ENCODE measurements at places on chromosomes 16 and 17. TPM values are rescaled to one million over a fixed set of nuclear protein-coding genes. Genes with fewer than 3 reads are reported as not detected.

LRRC46 gene
- not detected for total RNA-seq

SDK2 gene
- 1.2 TPM for total RNA-seq

PRR35 gene
- total RNA-seq: not detected

GRCh38 chr17:66841328-66841727, 6.4 kb downstream of the CACNG5 start:
- peaks cover 14% of the 10 kb centered on the region for H3K27me3 ChIP-seq
- H3K4me3 ChIP-seq: no peak overlapping the region
- no peak for DNase-seq
- no peaks in the 10 kb centered on the region for H3K4me1 ChIP-seq
- no peak overlapping the region for H3K27ac ChIP-seq

PRSS53 gene
- 1.5 TPM for total RNA-seq

DNA sequence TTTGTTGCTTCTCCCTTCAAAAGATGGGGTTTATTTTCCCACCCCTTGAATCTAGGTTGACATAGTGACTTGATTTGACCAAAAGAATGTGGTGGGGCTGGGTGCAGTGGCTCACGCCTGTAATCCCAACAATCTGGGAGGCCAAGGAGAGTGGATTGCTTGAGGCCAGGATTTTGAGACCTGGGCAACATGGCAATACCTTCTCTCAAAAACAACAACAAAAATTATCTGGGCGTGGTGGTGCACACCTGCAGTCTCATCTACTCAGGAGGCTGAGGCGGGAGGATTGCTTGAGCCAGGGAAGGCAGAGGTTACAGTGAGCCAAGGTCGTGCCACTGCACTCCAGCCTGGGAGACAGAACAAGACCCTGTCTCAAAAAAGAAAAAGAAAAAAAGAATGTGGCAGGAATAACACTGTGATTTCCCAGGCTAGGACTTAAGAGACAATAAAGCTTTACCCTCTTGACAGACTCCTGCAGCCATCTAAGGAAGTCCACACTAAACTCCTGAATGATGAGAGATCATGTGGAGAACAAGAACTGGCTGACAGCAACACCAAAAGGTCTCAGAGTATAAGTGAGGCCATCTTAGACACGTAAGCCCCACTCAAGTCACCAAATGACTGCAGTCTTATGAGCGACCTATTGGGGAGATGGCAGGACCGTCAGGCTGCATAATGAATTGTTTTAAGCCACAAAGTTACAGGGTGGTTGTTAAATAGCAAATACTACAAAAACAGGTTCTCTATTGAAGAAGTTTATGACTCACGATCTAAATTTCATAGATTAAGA, 37.0 kb downstream of the FBXL20 start:
- DNase-seq: no peak
- no peaks in the 10 kb centered on the region for H3K36me3 ChIP-seq
- H3K4me1 ChIP-seq: no peaks in the 10 kb centered on the region
- no peak overlapping the region for H3K4me3 ChIP-seq
- H3K27me3 ChIP-seq: no peaks in the 10 kb centered on the region

GRCh38 chr16:79134300-79134699, 466.2 kb downstream of the MAF start:
- no peaks in the 10 kb centered on the region for H3K36me3 ChIP-seq
- no peak overlapping the region for H3K27ac ChIP-seq
- peak; percentile 8 for DNase-seq
- no peak overlapping the region for H3K4me3 ChIP-seq
- no peaks in the 10 kb centered on the region for H3K27me3 ChIP-seq

DNA sequence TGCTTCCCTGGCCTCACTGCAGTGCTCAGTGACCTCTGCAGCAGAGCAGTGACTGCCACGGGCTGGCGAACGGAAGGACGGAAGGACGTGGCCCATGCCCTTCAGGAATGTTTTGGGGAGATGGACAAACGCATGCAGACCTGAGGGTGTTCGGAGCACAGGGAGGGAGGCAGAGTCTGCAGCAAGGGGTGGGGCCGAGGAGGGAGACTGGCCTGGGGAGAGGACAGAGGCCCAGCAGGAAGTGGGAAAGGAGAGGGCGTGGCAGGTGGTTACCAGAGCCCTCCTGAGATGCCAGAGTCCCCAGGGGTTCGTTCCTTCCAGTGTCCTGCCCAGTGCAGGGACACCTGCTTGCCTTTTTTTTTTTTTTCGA, 21.9 kb downstream of the ADORA2B start:
- H3K27me3 ChIP-seq: no peaks in the 10 kb centered on the region
- peak overlapping the region; percentile 74 for H3K27ac ChIP-seq
- H3K4me1 ChIP-seq: peaks cover 22% of the 10 kb centered on the region
- no peaks in the 10 kb centered on the region for H3K36me3 ChIP-seq
- H3K4me3 ChIP-seq: no peak overlapping the region

DNA sequence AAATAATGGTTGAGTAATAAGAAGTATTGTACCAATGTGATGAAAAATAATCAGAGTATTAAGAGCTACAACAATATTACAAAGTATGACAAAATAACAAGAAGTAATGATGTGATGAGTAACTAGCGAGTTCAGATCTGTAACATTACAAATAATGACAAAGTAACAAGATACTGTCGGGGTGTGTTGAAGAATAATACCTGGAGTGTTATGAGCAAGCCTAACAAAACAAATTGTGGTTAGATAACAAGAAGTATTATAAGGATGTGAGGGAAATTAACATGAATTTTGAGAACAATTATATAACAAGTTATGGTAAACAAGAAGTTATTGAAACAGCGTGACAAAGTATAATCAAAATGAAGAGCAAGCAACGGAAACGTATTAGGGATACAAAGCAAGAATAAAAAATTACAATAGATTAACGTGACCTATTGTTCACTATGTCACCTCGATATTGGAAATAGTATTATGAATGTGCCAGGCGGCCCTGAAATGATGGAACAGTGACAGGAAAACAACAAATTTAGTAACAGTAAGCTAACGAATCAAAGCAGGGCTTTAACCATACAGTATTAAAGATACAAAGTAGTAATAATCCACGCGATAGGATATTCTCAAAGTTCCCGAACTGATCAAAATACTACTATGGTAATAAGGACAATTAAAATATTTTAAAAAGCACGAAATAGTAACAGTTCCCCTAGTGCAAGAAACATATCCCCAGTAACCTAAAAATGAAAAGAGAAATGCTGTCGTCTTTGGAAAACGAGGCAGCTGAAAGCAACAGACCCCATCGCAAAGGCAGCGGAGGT, 1.6 kb downstream of the TBX4 start:
- DNase-seq: no peak
- H3K36me3 ChIP-seq: no peaks in the 10 kb centered on the region
- peak overlapping the region; percentile 98 for H3K27ac ChIP-seq

- H3K27me3 ChIP-seq: no peaks in the 10 kb centered on the region
- peak overlapping the region; percentile 78 for H3K27ac ChIP-seq
Measured at GRCh38 chr16:84795329-84796053, 24.3 kb upstream of the CRISPLD2 start.

- H3K27me3 ChIP-seq: no peaks in the 10 kb centered on the region
- H3K36me3 ChIP-seq: no peaks in the 10 kb centered on the region
- peak overlapping the region; percentile 82 for H3K27ac ChIP-seq
- H3K4me1 ChIP-seq: peaks cover 3% of the 10 kb centered on the region
- H3K4me3 ChIP-seq: no peak overlapping the region
Measured at GRCh38 chr16:48164907-48165715, 9.3 kb upstream of the ABCC12 start.

DNA sequence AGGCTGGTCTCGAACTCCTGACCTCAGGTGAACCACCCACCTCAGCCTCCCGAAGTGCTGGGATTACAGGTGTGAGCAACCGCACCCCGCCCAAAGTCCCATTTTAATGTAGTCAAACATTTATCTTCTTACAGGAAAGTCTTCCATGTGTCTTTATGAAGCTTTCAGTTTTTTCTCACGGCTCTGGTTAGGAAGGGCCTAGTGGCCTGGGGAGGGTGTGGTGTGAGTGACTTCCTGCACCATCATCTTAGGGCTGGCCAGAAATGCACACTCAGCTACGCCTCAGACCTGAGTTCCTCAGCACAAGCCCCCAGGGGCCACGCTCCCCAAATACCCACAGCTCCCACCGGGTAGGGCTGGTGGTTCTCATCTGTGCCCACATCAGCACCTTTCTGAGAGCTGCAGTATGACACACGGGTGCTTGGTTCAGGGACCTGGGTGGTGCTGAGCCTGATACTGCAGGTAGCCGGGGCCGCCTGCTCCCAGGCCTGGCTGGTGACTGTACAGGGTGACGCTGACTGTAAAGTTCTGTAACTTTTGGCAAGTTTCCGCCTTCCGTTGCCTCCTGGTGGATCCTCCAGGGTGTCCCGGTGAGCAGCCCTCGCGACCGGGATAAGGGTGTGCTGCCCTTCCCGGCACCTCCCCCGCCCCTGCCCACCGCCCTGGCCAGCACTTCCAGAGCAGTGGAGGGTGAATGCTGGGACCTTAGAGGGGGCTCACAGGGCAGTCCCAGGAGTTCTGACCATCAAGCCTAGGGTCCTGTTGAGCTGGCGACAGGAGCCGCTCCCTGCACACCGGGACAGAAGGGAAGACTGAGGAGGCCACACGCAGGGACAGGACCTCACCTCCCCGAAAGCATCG, 52.5 kb downstream of the ZNF778 start:
- H3K36me3 ChIP-seq: no peaks in the 10 kb centered on the region
- no peak overlapping the region for H3K27ac ChIP-seq
- H3K4me3 ChIP-seq: no peak overlapping the region

DNA sequence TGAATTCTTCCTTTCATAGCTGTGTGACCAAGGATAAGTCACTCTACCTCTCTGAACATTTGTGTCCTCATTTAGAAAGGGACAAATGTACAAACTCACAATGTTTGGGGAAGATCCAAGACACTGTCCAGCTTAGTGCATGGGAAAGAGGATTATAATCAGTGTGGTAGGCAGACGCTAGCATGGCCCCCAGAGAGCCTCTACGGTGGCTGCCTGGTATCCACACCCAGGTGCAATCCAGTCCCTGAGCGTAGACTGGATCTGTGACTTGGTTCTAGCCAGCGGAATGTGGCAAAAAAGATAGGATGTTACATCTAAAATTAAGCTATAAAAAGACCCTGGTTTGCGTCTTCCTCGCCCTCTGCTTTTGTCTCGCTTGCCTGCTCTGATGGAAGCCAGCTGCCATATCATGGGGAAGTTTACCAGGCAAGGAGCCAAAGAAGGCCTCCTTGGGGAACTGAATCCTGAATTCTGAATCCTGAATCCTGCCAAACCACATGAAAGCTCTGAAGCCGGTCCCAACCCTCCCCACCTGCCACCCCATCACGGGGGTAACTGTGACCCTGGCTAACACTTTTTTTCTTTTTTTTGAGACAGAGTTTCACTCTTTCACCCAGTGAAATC, 51.7 kb downstream of the PLXDC1 start:
- no peaks in the 10 kb centered on the region for H3K36me3 ChIP-seq
- H3K27me3 ChIP-seq: no peaks in the 10 kb centered on the region
- peak overlapping the region; percentile 43 for H3K27ac ChIP-seq
- DNase-seq: peak; percentile 56
- no peak overlapping the region for H3K4me3 ChIP-seq

SAMD14 gene
- 3.1 TPM for total RNA-seq

DNA sequence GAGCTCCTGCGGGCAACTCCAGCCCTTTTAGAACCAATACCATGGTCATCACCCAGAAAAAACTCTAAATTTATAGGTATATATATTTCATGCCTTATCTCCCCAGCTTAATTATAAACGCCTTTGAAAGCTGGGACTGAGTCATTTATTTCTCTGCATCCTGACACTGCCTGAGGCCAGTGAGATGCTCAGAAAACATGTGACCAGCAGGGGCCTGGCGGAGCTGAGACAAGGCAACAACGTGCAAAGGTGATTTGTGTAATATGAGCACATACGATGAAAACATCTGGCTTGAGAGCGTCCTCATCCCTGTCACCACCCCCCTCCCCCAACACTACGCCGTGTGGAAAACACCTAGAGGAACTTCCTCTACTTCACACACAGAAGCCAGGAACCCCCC, 22.7 kb downstream of the NXN start:
- peaks cover 1% of the 10 kb centered on the region for H3K4me1 ChIP-seq
- peak overlapping the region; percentile 39 for H3K27ac ChIP-seq
- H3K36me3 ChIP-seq: no peaks in the 10 kb centered on the region
- peak; percentile 69 for DNase-seq

DNA sequence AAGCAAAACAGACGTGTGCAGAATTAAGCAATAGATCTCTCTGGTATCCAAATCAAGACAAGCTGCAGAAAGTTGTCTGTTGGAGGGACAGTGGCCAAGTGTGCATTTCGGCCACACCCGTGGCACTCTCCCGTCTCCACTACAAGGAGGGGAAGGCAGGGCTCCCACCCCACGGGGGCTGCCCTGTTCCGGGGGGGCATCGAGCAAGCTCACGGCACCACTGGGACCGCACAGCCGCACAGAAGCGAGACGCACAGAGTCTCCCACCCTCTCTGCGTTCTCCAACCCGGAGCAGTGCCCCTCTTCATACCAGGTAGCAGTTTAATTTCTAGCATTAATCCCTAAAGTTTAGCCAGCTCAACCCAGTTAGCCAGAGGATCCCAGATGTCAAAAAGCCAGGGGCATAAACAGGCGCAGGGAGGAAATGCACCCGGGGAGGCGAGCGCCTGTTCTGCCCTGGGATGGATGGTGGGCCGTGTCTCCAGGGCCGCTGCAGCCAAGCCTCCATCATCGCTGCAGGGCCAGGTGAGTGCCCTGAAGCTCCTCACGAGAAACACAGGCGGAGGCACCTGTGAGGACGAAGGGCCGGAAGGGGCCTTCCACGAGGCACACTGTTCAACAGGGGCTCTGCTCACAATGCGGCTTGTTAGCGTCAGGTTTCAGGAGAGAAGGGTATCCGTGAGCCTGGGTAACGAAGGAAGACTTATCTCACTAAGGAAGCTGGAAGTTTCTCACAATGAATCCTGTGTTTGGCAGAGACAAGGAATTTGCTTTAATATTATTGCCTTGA, 42.1 kb upstream of the METRNL start:
- H3K4me3 ChIP-seq: no peak overlapping the region
- no peak for DNase-seq
- no peak overlapping the region for H3K27ac ChIP-seq
- no peaks in the 10 kb centered on the region for H3K4me1 ChIP-seq
- no peaks in the 10 kb centered on the region for H3K36me3 ChIP-seq

DNA sequence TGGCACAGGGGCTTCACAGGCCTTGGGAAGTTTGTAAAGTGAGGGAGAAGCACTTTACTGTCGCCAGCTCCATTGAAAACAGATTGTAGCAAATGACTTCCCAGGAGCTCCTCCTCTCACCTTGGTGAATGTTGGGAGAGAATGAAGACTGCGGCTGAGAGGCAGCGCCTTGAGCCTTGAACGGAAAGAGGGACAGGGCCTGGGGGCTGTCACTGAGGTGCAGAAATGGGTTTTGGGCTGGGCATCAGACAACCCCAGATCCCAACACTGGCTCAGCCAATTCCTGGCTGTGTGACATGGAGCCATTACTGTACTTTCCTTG, 603 bp upstream of the MRTFB start:
- no peaks in the 10 kb centered on the region for H3K36me3 ChIP-seq
- peak overlapping the region; percentile 93 for H3K4me3 ChIP-seq
- DNase-seq: no peak
- H3K27ac ChIP-seq: peak overlapping the region; percentile 96

GRCh38 chr17:16929757-16930520, 42.0 kb downstream of the TNFRSF13B start:
- no peaks in the 10 kb centered on the region for H3K36me3 ChIP-seq
- no peaks in the 10 kb centered on the region for H3K4me1 ChIP-seq
- DNase-seq: no peak

CCL8 gene
- 0.12 TPM for total RNA-seq

OR3A3 gene
- not detected for total RNA-seq

All from hepatocyte (in vitro differentiated cells).